ENCODE measurements at places on chromosomes 12 and 14.
A peak's percentile ranks its signal among the peaks of the same experiment; 100 is the strongest.

DNA sequence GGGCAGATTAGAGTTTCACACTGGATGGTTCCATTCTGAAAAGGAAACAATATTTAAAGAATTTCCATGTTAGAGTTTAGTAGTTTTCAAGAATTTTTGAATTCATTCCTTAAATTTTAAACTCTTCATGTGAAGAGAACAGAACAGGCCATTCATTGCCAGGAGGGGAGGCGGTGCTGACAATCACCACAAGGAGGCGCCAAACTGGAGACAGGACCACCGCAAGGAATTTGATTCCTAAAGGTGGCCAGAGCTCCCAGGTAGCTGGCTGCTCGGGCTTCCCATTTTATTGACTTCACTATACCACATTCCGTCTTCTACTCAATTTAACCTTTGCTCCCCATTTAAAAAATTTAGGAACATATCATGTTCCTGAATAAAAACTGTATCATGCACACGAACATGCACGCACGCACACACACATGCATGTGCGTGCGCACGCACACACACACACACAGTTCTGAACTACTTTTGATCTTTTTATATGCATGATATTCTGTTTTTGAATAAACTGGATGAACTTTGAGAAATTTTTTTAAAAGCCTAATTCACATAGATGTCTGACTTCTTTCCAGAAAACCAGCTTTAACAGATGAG, 101.2 kb downstream of the NELL2 start:
- peak; percentile 8 for DNase-seq

DNA sequence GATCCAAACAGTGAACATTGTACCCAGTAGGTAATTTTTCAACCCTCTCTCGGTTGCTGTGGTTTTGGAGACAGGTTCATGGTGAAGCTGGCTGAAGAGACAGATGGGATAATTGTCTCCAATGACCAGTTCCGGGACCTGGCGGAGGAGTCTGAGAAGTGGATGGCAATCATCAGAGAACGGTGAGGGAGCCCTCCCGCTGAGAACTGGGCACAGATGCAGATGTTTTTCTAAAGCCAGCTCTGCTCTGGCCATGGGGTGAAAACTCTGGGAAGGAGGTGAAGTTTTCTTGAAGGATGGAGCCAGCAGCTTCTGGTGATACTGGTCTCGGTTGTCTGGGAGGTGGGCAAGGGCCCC, 6.2 kb downstream of the KHNYN start:
- DNase-seq: no peak

DNA sequence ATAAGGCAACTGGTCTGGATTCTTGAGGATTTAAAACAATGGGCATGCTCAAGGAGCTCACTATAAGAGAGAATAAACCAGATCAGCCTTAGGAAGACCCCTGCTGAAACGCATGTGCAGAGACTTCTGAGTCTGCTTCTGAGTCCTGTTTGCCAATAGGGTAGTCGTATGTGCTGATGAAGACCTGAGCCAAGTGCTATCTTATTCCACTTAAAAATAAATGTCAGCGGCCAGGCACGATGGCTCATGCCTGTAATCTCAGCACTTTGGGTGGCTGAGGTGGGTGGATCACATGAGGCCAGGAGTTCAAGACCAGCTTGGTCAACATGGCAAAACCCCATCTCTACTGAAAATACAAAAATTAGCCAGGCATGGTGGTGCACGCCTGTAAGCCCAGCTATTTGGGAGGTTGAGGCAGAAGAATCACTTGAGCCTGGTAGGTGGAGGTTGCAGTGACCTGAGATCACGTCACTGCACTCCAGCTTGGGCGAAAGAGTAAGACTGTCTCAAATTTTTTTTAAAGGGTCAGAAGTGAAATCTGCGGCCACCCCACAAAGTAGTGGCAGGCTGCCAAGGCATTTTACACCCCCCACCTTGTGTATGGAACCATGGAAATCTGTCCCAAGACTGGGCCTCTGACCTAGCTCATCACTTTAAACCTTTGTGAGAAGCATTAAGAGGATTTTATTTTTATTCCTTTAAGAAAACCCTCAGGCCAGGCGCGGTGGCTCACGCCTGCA, 20.3 kb downstream of the RFC5 start:
- no peak for DNase-seq

DNA sequence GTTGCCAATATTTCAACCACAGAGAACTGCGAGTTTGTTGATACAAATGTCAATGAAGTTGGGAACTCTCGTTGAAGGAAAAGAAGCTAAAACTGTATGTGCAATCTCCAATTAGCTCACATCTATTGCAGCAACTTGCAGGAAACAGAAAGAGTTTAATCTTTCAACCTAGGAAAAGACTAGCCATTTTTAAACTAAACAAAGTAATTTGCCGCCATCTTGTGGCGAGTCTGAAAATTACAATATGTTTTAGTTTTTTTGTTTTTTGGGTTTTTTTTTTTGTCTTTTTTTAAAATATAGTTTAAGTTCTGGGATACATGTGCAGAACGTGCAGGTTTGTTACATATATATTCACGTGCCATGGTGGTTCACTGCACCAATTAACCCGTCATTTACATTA, 131.2 kb upstream of the FOXG1 start:
- DNase-seq: peak; percentile 71
